ENCODE measurements at places on chromosomes 5 and 9. TPM values are rescaled to one million over a fixed set of nuclear protein-coding genes. Genes with fewer than 3 reads are reported as not detected.

Gene SMIM33
- total RNA-seq = not detected

Gene SPINK7
- total RNA-seq = 37.3 TPM

Gene TNIP1
- 212 TPM for total RNA-seq

Gene SPATA31A3
- total RNA-seq = not detected

Gene CYLC2
- total RNA-seq = not detected

Gene UBE2QL1
- total RNA-seq = not detected

Gene RLN2
- 0.34 TPM for total RNA-seq

Gene LCN1
- total RNA-seq = not detected

Gene SPAG8
- total RNA-seq = not detected

Gene FOXD4L5
- under 0.01 TPM for total RNA-seq

Gene MAP1B
- 15.4 TPM for total RNA-seq

Gene CNTNAP3
- 7.2 TPM for total RNA-seq
